HFF-Myc (cell line): ENCODE measurements at places on chromosomes 2 and 18.

DNA sequence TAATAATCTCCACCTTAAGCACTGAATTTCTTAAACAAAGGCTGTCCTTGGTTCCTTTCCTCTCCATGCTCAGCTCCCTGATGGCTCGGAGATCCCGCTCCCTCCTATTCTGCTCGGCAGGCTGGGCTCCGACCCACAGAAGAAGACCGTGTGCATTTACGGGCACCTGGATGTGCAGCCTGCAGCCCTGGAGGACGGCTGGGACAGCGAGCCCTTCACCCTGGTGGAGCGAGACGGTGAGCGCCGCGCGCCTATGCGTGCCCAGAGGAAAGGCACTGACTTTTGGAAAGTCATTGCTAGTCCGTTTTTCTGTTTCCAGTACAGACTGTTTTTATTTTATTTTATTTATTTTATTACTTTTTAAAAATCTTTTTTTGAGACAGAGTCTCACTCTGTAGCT lies 9.6 kb downstream of the CNDP2 start:
- DNase-seq, result no peak

- DNase-seq, result no peak
These were observed 66.9 kb downstream of the STK39 start for GRCh38 chr2:168180483-168180882.

DNA sequence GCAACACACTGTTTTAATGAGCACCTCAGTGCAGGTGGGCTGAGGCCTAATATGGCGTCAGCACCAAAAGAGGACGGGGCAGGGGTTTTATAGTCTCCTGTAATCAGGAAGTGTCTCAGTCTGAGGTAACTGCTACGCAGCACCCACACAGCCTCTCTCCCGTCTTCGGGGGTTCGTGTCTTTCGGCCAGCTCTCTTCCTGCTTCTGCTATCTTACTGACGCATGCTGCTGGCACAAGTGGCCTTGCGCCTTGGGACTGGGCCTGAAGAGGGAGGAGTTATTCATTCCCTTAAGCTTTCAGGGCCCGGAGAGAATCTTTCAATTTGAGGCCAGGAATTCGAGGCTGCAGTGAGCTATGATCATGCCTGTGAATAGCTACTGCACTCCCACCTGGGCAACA lies 14.5 kb upstream of the PAPOLG start:
- no peak for DNase-seq

GRCh38 chr2:222944552-222944951 lies 83.7 kb downstream of the ACSL3 start:
- DNase-seq, result no peak

- DNase-seq, result no peak
These were observed 61.1 kb downstream of the DDX1 start for GRCh38 chr2:15652801-15653200.

DNA sequence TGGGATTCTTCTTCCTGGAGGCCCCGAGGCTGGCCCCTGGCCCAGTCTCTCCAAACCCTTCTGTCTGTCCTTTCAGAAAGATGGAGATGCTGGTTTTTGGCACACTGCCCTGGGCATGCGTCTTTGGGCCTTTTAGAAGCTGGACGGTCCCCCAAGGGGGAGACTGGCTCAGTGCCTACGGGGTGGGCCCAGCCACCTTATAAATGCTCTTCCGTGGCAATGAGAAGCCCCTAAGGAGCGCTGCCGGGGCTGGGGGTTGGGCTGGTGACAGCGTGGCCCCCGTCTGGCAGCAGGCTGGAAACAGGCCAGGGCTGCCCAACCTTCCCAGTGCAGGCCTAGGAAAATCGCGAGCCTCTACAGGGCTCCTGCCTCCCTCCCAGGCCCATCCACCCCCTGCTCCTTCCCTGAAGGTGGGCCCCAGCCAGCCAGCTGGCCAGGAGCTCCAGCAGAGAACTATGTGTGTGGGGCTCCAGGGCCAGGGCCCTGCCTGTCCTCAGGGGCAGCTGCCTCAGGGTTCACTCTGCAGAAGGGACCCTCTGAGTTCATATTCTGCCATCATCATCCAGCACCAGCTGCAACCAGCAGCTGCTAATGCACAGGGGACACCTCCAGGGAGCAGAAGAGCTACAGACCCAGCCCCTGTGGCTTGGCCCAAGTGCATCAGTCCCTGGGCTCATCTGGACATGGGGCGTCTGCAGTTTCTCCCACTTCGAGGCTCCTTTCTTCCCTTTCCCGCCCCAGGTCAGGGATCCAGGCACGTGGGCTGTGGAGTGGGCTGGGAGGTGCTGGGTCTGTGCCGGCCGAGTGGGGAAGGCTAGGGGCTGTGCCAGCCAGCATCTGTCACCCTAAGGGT lies 107.6 kb upstream of the OTOS start:
- no peak for DNase-seq

DNA sequence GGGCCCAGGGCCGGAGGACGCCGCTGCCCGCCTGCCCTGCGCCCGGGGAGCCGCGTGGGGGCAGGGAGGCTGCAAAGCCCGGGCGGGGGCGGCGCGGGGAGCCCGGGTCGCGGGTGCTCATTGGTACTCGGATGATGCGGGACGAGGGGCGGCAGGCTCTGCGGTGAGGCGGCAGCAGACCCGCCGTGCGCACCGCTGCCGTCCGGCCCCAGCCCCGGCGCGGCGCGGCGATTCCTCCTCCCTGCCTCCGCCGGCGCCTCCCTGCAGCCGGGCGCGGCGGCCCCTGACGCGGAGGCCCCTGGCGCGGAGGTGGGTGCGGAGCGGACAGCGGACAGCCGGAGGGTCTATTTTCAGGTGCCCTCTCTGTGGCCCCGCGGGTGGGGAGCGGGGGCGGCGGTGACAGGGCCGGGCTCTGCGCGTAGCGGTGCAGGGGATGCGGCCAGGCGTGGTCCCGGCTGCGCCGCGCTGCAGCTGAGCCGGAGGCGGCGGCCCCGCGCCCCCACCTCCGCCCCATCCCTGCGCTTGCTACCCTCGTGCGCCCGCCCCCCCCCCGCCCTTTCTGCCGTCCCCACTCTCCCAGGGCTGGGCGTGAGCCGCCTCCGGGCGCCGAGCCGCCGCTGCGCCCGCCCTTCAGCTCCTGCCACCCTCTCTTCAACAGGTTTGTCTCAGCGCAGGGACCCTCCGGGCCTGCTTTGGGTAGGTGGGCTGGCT lies 640 bp downstream of the SPTBN1 start:
- no peak for DNase-seq

DNA sequence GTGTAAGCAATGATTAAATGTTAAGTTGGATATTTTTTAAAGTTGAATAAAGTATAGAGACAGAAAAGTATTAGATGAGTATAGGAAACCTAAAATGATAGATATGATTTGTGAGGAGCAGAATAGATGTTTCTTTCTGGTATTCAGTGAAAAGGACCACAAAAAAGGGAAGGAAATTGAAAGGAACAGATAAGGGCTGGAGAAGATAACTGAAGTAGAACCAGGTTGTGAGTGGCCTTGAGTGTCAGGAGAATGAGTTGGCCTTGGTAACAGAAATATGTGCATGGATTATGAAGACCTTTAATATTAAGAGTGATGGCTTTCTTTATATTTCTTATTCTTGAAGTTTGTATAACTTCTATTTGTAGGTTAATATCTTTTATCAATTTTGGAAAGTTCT lies 543.5 kb downstream of the METTL4 start:
- no peak for DNase-seq

DNA sequence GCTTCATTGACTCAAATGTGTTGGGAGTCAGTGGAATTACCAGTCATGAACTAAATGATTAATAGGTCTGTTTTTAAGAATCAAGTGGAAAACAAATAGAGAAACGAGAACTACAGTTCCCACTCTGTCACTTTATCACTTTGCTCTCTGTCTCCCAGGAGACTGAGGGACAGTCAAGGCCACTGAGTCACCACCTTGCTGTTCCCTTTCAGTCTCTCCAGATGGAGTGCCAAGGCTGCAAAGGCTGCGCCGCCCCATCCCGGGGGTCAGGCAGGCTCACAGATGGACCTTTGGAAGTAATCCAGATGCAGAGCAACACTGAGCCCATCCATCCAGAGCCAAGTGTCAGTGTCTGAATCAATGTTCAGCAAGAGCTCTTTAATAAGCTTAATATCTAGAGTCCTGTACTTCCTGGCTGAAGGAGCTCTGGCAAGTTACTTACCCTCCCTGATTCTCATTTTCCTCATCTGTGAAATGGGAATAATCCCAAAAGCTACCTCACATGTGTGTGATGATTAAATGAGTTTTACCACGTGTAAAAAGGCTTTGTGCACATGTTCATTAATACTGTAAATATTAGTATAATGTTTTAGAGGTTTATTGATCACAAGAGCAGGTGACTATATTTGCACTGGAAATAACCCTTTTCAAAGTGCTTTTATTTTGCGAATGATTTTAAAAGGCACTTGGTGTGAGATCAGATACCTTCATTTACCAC lies 43.0 kb upstream of the EFEMP1 start:
- DNase-seq, result no peak

GRCh38 chr18:23247331-23247730 lies 112.0 kb downstream of the CABLES1 start:
- DNase-seq, result no peak

DNA sequence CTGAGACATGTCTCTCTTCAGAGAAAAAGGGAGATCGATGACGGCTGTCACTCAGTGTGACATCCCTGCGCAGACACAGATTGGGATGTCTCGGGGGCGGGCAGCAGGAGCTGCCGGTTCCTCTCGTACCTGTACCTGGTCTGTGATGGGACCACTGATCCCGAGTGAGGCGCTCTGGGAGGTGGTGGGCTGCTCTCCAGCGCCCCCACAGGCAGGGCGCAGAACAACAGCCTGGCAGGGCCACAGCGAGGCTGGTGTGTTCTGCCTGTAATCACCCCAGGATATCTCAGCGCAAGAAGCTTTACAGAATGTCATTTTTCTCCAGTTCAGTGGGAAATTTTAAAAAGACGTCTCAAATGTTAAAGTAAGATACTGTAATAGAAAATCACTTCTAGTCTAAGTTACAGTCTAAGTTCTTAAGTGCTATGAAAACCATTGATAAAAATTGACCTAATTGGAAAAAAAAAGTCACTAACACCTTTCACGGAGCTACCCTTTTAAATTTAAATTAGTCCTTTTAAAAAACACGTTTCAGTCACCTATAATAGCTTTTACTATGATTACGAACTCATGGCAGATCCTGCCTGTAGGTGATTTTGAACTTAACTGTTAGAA lies 189.8 kb downstream of the SNTG2 start:
- no peak for DNase-seq

DNA sequence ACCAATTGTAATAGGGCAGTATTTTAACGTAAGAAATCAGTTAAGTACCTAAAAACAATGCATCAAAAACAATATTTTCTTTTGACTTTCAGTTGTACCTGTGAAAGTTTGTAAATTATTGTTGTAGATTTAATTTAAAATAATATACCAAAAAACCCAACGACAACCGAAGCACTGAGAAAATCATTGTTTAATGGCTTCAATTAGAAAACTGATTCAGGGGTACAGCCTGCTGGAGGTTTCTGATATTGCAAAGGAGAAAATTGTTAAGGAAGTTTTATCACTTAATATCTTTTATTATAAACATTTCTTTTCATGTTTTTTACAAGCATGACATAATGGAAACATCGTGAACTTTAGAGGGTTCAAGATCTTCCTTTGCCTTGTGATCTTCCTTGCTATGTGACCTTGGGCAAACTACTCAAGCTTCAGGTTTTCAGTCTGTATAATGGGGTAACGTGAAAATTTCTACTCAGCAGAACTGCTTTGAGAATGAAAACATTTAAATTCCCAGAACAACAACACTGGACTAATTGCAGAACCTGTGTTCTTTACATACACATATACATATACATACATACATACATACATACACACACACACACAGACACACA lies 76.3 kb upstream of the GLS start:
- DNase-seq, result no peak

DNA sequence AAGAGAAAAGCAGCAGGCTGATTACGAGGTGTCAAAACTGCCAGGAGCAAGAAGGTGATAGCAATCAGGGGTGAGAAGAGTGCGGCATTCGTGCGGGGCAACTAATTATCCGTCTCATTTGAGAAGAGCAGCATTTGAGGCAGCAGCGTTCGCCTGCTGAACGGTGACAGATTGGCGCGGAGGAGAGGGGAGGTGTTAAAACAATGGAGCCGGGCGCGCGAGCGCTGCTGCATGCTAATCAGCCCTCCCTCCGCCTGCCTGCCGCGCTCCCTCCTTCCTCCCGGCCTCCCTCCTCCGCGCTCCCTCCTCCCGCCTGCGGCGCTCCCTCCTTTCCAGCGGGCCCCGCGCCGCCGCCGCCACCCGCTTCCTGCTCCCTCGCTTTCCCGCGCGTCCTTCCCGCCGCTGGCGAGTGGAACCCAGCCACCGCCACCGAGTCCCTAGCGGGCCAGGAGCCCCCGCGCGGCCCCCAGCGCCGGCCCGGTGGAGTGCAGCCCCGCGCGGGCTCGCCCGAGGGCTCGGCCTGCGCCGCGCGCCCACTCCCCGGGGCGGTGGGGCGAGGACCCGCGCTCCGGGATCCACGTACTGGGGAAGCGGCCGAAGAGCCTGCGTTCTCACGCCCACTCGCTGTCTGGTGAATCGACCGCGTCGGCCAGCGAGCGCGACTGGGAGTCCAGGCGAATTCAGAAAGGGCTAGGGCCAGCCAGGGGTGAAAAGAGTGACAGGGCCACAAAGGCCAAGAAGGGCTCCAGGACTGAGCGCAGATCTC lies 69.5 kb upstream of the PSMD14 start:
- DNase-seq, result no peak

DNA sequence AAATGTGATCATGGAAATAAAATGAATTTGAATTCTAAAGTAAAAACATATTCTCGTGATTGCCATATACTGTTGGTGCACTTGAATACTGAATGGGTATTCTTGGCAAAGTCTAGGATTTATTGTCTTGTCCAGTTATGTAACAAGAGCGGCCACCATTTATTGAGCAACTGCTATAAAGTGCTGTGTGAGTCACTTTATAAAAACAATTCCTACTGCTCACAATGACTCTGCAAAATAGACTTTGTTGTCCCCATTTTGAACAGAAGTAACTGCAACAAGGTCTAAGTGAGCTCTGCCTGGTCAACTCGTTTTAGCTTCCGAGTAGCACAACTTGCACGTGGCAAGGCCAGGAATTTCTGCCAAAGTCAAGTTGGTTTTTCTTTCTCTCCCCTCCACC lies 995.6 kb upstream of the FANCL start:
- DNase-seq, result peak; percentile 3

- DNase-seq, result no peak
These were observed 493 bp downstream of the FN1 start for GRCh38 chr2:215435280-215435869.

DNA sequence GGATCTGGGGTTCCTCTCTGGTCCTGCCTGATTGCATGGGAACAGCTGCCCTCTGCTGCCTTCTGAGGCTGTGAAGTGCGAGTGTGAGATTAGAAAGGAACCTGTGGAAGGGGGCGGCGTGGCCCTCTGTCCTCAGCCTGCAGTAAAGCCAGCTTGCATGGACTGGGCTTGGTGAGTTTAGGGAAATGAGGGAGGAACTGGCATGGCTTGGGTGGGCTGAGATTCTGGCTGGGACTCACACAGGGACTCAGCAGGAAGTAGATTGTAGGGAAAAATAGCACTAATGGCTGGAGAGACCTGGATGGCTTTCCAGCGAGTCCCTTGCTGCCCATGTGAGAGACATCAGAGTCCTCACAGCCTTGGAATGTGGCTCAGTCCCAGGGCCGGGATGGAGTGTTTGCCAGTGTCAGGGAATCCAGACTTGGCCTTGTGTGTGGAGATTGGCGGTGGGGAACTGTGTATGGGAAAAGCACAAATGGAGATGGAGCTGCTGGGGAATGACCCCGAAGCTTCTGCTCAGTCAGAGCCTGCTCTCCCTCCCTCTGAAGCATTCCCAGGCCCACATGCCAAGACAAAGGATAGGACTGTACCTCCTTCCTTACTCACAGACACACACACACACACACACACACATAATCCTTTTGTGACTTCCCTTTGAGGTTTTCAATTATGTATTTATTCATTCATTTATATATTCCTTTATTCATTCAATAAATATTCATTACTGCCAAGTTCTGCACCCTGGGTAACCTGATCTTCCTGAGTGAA lies 115.4 kb downstream of the ACAA2 start:
- DNase-seq, result no peak
